ENCODE measurements at places on chromosomes 12 and 14.

DNA sequence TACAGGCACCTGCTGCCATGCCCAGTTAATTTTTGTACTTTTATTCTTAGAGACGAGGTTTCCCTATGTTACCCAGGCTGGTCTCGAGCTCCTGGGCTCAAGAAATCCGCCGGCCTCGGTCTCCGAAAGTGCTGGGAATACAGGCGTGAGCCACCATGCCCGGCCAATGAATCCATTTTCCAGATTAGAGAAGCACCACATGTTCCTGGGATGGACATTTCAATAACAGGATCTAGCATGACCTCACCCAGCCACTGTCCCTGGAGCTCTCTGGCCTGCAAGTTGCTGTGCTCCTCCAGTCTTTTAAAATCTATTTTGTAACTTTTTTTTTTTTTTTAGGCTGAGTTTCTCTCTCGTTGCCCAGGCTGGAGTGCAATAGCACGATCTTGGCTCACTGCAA, 2.2 kb downstream of the GPR132 start:
- no peak for DNase-seq

DNA sequence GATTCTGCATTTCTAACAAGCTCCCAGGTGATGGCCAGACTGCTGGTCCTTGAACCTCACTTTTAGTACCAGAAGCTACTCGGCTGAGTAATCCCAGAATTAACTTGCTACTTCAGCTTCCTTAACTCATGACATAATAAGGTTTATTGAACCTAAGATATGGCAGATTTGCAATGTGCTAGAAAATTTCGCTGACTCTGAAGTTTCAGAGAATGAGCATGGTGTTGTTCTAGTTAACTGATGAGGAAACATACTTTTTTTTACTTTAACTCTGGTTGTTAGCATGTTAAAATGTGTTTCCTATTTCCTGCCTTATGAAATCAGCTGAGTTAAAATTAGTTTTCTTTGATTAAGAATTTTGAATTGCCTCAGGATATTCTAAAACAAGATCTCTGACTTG, 23.1 kb upstream of the COX16 start:
- no peak for DNase-seq

DNA sequence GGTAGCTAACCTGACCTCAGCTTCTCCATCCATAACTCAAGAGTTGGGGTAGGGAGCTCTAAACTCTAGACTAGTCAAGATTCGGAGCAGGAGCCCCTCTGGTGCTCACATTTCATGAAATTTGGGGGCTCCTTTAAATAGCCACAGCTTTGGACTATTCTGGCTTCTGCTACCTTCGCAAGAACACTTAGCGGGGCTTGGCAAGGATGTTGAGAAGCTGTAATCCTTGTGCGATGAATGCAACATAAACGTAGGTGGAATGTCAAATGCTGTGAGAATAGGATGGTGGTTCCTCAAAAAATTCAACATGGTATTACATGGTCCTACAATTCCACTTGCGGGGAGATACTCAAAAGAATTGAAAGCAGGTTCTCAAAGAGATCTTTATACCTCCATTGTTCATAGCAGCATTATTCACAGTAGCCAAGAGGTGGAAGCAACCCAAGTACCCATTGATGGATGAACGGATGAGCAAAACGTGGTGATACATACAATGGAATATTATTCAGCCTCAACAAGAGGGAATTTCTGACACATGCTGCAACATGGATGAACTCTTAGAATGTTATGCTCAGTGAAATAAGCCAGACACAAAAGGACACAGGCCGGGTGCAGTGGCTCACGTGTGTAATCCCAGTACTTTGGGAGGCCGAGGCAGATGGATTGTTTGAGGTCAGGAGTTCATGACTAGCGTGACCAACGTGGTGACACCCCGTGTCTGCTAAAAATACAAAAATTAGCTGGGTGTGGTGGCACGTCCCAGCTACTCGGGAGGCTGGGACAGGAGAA, 73.8 kb downstream of the ACTN1 start:
- DNase-seq, result no peak

- DNase-seq, result no peak
Measured at GRCh38 chr12:58424735-58425392, 483.5 kb downstream of the ATP23 start.

GRCh38 chr12:52207895-52208294, 16.1 kb upstream of the KRT80 start:
- DNase-seq, result peak; percentile 45

- DNase-seq, result no peak
Measured at GRCh38 chr12:26807292-26807691, 25.7 kb downstream of the ITPR2 start.
